ENCODE measurements at places on chromosomes 2 and 18.
A peak's percentile ranks its signal among the peaks of the same experiment; 100 is the strongest.

- DNase-seq: no peak
Observed at GRCh38 chr18:11587432-11587831, 22.0 kb upstream of the SLC35G4 start.

GRCh38 chr2:231679908-231680284 lies 28.4 kb upstream of the PTMA start:
- no peak for DNase-seq

DNA sequence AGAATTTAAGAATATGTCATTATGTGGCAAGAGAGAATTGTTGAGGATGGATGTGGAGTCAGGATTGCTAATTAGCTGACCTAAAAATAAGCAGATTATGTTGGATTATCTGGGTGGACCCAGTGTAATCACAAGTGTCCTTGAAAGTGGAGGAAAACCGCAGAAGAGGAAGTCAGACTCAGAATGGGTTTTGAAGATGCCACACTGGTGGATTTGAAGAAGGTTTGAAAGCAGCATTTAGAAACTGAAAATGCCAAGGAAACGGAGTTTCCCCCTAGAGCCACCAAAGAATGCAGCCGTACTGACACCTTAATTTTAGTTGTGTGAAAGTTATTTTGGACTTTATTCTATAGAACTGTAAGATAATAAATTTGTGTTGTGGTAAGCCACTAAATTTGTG lies 41.6 kb upstream of the DPP10 start:
- no peak for DNase-seq

DNA sequence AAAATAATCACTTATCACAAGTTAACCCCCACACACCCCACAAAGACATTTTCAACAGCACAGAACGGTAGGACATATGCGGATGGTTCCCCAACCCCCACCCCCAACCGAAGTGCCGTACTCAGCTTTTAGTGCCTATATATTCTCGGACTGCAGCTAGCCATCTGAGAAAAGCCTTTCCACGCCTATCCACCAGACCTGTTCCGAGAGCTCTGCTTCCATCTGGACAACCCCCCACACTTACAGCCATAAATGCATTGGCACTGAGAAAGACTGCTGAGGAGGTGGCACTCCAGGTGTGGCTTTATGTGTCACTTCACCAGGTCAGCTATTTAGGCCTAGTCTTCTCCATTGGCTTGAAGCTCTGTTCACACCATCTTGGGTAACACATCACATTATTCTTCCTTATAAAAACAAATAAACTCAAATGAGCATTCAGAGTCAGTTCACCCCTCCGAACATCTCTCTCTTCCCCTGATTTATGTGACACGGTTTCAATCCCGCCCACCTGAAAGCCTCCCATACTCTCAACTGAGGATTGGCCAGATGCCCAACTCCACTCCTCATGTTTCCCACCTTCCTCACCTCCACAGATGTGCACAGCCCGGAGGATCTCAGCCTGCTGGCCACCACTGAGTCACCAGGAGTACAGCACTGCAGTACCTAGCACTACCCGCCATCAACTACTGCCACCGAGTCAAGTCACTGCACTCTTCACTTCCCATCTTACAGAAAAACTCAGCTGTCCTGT lies 127.4 kb downstream of the CACNB4 start:
- no peak for DNase-seq

GRCh38 chr2:95041824-95042442 lies 16.4 kb downstream of the MAL start:
- DNase-seq: no peak

DNA sequence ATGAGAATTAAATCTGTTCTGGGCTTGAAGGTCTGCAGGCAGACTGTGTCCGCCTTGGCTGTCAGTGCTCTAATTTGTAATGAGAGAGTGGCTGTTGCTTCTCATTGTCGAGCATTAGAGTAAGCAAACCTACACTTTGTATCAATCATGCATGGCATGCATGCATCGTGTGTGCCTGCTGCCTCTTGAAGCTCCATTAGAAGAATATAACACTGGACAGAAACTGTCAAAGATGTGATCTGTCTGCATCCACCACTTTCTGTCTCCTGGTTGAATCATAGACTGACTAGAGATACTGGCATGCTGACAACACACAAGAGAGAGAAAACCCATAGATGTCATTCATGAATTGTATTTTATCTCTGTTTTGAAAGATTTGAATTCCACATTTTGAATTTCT lies 275.0 kb upstream of the NXPH2 start:
- no peak for DNase-seq

DNA sequence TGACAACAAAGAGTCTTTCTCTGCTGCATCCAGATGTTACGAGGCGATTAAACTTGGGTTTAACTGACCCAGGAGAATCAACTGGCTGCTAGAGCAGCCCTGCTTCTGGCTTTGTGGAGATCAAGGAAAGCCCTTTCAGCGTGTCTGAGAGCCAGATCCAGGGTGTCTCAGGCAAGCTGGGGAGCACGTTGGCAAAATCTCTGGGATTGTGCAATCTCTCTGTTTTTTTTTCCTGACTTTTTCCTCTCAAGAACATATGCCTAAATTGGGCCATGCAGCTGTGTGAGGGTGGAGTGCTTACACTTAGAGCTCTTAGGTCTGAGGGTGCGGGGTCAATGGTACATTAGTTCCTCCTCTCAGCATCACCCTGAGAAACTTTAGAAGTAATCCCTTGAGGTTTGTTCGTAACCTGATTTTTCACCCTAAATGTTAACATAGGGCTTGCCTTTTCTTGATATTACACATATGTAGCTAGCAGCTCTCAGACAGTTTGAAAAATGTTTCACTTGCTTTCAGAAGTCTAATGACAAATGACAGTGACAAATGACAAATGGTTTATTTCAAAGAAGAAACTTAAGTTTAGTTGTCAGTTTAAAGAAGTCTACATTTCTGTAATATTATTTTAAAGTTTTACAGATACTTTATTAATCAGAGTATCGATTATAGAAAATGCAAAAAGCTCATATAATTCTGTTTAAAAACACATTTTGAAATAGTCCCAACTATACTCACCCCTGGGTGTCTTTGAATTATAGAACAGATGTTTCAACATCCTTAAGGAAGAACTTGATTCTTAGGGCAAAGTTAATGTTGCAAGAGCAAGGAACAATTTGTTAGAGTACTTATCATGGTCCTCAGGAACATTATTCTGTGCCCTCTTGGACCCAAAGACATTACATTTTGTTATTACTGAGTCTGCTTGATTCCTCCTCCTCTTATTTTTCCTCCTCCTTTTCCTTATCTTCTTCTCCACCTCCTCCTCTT lies 38.4 kb upstream of the ZSWIM2 start:
- no peak for DNase-seq

DNA sequence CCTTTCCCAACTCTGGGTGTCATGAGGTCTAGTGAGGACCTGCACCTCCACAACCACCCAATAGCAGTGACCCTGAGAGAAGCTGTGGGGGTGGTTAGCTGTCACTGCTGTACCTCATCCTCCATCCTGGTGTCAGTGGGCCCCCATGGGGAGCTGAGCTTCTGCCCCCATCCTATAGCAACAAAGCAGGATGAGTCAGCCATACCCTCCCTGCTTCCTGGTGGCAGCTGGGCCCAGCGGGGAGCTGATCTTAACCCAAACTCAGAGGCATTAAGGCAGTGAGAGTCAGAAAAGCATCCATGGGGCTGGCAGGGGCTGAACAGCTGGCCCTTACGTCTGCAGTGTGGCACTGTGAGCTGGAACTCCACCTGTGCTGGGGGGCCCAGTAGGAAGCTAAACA lies 247.8 kb upstream of the HDAC4 start:
- DNase-seq: no peak

- DNase-seq: peak; percentile 80
Observed at GRCh38 chr2:6865346-6866274, at the start of gene CMPK2. TSS of gene CMPK2 (minus strand) at chr2:6865907. CDS start at chr2:6865696, 211 bp downstream.

GRCh38 chr18:71899183-71899582 lies 645.0 kb downstream of the CBLN2 start:
- no peak for DNase-seq

DNA sequence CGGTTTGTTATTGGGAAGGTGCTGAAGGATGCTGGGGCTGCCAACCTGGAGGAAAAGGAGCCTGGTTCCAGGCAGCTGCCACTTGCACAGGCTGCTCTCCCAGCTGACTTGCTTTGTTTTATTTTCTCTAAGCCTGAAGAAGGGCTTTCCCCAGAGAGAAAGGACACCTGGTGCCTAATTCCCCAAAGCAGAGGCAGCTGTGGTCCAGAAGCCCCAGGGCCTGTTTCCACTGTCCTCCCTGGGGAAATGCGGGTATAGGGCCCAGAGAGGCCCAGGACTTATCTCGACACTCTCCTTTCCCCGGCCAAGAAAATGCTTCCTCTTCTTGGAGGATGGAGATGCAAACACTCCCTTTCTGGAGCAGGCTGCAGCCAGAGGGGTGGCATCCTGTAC lies 30.1 kb downstream of the INO80C start:
- no peak for DNase-seq

GRCh38 chr2:51919395-51919794 lies 887.5 kb upstream of the NRXN1 start:
- no peak for DNase-seq

DNA sequence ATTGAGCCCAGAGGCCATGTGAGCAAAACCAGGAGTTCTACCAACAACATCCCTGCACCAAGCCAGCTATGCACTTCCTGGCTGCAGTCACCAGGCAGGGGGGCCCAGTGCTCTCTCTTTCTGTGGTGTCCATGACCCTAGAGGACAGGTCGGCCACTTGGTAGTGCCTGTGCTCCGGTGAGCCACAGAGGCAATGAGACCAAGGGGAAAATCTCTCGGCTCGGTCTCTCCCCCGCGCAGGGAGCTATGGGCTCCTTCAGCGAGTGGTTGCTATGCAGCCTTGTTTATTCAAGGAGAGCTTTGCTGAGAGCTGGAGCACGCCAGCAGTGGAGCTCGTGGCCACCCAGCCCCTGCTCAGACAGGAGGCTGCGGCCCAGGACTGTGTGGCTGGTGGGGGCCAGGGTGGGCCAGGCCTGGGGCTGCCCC lies at the start of gene TOGARAM2:
Gene TOGARAM2, plus strand, starts transcription at position 283 of the 426 bp plus-strand sequence. CDS start 13,537 bp downstream, outside the sequence.
- DNase-seq: no peak

DNA sequence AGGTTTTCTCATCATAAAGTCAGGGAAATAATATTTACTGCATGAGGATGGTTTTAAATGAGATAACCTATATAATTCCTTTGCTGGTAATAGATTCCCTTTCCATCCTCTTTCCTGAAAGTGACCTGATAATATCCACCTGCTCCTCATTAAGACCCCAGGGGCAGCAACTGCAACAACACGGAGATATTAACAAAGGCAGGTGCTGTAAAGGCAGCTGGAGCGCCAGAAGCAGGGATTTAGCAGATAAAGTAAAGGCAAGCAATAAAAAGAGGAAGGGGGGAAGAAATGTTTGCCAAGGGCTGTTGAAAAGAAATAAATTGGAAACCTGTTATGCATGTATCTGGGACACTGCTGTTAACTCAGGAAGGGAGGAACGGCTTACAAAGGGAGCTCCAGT lies 472.6 kb upstream of the KLHL29 start:
- DNase-seq: no peak

DNA sequence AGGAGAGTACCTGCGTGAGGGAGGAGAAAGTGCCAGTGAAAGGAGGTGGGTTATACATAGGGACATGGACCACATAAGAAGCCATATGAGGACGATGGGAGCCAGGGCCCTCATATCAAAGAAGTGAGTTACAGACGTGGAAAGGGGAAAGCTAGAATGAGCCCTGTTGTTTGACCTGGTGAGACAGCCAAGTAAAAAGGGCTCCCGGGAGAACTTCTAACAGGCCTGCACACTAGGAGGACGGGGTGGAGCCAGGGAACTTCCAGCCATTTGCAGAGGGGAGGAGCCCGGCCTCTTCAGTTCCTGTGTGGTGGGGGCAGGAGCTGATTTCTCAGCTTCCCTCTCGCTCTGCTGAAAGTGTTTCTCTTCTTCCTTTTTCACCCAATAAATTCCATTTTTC lies 84.1 kb upstream of the SLC66A3 start:
- DNase-seq: no peak

- no peak for DNase-seq
Observed at GRCh38 chr18:61420218-61420885, 87.1 kb downstream of the CDH20 start.

DNA sequence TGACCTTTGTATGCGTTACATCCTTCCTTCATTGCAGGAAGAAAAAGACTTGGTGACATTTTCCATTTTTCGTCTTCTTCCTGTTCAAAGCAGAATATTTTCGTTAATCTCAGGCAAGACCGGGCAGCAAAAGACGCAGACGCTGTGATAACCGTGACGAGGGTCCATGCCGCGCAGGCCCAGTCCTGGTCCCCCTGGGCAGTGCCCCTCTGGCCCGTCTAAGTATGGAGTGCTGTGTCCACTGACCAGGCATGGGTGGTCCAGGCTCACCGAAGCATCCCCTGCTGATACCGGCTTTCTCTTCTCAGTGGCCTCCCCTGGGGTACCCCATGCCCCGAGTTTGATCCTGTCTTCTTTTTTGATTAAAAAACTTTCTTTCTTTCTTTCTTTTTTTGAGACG lies 135.2 kb upstream of the ASB18 start:
- DNase-seq: no peak

- no peak for DNase-seq
Observed at GRCh38 chr18:60100778-60101177, 201.0 kb downstream of the PMAIP1 start.

- DNase-seq: no peak
Observed at GRCh38 chr18:25169701-25170100, 182.3 kb downstream of the ZNF521 start.

DNA sequence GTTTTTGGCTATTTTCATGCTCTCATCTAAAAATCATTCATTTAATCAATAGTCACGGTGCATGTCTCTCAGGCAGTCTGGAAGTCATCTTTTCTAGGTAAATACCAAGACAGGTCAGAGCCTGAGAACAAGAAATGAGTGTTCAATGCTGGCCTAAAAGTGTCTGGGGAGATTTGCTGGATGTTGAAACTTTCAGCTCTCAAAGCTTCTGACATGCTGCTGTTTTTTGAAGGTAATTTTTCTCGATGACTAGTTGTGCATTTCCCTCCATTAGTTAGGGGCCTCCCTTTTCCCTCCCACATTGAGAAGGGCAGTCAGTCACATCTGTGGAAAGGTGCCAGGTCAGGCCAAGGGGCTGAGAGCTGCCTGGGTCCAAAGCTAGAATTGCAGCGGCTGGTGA lies 115.6 kb downstream of the LPIN1 start:
- DNase-seq: no peak

- no peak for DNase-seq
Observed at GRCh38 chr2:30721241-30721640, 86.0 kb downstream of the CAPN13 start.

DNA sequence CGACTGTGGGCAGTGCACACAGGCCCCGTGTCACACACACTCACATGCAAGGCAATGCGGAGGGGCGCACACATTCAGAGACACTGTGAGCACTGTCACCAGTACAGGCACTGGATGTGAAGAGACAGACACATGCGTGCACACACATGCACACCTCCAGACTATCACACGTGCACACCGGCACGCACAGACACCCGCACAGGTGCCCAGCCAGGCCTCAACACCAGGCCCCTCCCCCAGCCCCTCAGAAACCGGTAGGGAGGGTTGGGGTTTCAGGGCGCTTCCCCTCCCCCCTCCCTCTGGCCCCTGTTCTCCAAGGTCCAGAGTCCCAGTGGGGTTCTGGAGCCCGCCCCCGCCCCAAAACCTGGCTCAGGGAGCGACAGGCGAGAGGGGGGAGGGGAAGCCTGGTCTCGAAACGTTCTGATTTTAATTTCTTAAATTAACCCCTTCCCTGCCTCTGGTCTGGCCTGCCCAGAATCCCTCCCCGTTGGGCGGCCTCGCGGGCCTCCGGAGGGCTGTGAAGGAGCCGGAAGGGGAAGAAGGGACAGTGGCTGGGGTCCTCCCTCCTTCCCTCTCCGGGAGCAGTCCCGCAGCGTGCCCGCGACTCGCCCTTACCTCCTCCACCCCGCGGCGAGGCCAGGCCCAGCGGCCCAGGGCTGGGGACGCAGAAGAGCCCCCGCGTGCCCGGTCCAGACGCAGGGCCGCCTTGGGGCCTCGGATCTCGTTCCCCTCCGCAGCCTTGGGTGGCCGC lies 558 bp downstream of the FBXO41 start:
- no peak for DNase-seq

- DNase-seq: no peak
Observed at GRCh38 chr2:177400337-177400923, 7.9 kb downstream of the AGPS start.

Data from CD4-positive, alpha-beta T cell treated with Interferon gamma for 1 hour (primary cell).